ENCODE measurements at places on chromosomes 2 and 18.

DNA sequence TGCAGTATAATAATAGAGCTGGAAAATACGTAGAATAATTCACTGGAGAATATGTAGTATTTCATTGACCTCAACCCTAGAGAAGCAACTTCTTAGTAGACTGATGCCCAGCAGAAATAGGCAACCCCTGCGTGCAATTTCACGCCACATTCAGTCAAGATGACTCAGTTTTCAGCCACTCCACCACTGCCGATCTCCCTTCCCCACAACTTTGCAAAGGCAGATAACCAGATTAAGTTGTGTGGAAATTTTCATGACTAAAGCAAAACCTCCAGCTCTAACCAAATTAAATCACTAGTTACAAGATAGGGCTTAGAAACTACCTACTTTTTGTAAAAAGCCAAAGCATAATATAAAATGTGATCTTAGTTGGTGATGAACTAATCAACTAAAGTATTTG lies 63.3 kb upstream of the STK17B start:
- no peak for DNase-seq

DNA sequence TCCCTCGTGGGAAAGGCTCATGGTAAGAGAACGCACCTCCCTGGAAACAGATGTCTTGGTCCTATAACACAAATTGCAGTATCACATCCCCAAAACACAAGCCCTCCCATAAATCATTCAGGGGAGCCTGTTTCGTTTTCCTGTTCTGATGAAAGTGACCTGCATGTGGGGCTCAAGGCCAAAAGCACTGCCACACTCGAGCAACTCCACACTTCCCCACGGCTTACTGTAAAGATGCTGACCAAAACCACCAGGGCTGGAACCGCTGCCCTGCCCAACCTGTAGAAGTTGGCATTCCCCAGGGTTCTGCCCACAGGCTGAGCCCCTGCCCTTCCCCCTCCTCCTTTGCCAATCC lies 139.7 kb downstream of the BCL11A start:
- no peak for DNase-seq

DNA sequence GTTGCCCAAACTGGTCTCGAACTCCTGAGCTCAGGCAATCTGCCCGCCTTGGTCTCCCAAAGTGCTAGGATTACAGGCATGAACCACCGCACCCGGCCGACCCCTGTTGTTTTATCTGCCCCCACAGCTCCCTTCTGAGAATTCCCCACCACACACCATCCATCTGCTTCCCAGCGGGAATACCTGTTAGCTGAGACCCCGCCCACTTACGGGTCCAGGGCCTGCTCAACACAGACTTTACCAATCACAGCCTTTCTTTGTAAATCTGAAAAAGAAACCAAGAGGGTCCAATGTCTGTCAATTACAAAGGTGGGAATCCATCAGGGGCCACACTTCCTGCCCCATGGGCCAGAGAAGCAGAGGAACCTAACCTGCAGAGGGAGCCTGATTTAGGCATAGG lies 14.2 kb upstream of the CABLES1 start:
- no peak for DNase-seq

DNA sequence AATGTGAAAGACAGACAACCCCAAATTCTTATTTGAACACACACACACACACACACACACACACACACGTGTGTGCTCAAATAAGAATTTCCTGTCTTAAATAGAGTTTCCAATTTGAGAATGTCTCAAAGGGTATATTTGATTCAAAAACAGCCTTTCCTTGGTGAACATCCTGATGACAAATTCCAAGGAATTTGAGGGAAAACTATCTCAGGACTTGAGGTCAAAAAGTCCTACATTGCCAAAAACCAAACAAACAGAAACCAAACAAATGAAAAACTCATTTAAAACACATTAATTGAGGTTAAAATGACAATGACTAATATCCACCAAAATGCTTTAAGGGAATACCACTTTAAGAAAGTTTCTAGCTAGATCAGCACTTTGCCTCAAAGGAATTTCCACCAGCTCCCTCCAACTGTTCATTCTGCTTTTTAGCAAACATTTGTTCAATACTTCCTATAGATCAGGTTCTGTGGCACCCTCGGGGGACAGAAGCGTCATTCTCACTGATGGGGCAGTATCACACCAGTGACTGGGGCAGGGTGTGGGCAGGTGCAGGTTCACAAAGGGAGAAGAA lies 232.1 kb upstream of the TRIB2 start:
- no peak for DNase-seq

- no peak for DNase-seq
Measured at GRCh38 chr2:181907057-181907456, 15.5 kb downstream of the ITPRID2 start.

DNA sequence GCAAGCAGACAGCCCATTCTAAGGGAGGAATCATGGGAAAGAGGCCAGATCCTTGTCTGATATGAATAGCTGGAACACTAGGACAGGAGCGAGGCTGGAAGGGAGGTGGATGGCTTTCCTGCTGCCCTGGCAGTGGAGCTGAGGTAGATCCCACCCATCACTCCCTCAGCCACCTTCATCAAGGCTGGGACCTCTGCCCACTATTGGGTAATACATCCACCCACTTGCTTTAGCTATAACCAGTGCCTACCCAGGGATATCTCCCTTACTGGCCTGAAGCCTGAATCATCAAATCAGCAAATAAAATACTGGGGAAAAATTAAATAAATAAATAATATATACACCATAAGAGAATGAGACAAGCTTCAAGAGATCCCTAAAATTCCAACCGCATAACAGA lies 183.2 kb upstream of the KYNU start:
- DNase-seq: no peak

DNA sequence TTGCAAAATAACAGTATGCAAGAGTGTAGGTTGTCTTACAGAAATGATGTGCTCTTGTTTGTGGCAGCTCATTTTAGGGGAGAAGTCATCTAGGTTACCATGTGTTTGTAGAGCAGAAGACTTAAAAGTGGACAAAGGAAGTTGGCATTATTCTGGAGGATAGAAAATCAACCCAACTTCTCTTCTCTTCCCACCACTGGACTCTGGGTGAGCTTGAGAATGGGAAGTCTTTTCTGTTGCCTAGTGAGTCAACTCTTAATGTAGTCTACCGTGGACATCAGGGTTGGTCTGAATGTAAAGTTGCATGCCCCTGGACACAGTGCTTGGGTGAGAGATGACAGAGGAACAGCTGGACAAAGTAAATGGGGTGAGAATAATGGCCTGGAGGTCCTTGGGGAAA lies 98.3 kb downstream of the FMNL2 start:
- DNase-seq: no peak

- DNase-seq: no peak
Measured at GRCh38 chr2:112730791-112731190, 10.0 kb downstream of the NT5DC4 start.

DNA sequence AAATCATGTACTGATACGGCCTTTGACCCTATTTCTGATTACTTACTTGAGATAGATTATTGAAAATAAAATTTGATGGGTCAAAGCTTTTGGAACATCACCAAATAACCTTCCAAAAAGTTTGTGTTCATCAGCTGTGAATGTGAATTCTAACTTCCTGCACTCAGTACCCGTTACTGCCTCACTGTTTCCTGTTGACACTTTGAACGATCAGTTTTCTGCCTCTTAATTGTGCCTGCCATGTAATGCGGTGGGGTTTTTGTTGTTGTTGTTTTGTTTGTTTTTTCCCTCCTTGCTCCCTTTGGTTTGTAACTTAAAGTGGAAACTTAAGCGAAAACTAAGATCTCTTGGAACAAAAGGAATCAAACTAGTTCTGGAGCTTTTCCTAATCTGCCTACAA lies 18.9 kb downstream of the ATG16L1 start:
- no peak for DNase-seq

DNA sequence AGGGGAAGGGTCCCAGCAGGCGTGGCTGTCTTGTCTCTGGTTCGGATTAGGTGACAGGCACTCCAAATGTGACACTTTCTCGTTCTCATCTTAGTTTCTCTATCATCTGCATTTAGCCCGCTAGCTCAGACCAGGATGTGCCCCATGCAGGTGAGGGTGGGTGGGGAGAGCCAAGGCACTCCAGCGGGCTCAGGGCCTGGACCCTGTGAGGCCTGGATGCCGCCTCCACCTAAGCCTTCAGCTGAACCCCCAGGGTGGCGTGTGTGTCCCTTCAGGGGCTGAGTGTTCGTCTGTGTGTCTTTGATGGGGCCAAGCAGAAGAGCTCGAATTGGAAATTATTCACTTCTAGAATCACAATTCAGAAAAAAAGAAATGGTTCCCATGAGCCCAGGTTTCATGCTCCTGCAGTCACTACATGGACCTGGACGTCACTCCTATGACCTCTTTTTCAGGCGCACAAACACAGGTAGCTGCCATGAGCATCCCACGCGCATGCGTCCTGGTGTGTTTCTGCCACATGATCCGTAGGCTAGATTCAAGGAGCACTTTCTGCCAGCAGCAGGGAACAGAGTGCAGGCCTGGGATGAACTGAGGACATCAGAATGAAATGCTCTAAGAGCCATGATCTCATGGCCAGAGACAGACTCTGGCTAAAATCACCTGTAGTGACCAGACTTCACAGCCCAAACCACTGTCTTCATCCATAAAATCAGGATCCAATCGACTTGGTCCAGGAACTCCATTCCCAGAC lies 25.8 kb downstream of the CIDEA start:
- DNase-seq: no peak

- no peak for DNase-seq
Measured at GRCh38 chr2:117794668-117795067, 19.8 kb upstream of the DDX18 start.

- no peak for DNase-seq
Measured at GRCh38 chr2:8617048-8617447, 64.8 kb upstream of the ID2 start.

- no peak for DNase-seq
Measured at GRCh38 chr18:76697441-76697901, 124.9 kb upstream of the ZNF236 start.

DNA sequence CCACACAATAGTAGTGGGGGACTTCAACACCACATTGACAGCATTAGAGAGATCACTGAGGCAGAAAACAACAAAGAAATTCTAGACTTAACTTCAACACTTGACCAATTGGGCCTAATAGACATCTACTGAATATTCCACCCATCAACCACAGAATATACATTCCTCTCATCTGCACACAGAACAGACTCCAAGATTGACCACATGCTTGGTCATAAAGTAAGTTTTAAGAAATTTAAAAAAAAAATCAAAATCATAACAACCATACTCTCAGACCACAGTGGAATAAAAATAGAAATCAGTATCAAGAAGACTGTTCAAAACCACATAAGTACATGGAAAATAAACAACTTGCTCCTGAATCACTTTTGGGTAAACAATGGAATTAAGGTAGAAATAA lies 9.0 kb upstream of the FLACC1 start:
- no peak for DNase-seq

- no peak for DNase-seq
Measured at GRCh38 chr2:207284556-207285472, 119.1 kb upstream of the KLF7 start.

DNA sequence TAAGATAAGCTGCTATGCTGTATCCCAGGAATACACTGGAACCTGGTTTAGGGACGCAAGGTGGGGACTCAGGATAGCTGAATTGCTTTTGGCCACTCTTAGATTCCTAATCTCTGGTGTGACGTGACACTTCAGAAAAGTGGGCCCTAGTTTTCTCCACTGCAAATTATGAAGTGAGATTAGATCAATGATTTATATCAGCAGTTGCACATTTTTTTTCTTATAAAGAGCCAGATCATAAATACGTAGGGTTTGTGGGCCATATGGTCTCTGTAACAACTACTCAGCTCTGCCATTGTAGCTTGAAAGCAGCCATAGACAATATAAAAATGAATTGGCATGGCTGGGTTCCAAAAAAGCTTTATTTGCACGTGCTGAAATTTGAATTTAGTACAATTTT lies 85.4 kb upstream of the CPO start:
- DNase-seq: no peak

DNA sequence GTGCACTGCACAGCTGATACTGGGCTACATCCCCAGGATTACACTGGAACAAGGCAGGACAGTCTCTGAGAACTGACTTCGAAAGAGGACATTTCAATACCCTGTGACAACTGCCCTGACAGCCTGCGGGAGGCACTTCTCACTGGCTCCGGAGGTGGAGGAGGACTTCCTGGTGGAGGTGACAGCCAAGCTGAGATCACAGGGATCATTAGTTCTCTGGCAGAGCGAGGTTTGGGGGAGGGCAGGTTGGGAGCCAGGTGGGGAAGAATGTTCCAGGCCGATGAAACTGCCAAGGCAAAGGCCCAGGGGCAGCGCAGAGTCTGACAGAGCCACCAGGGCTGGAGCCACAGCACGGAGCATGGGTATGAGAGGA lies 28.0 kb upstream of the NPAS2 start:
- DNase-seq: no peak

GRCh38 chr2:16050261-16050907 lies 110.0 kb downstream of the MYCN start:
- no peak for DNase-seq

- no peak for DNase-seq
Measured at GRCh38 chr2:164599954-164600589, 21.2 kb downstream of the GRB14 start.

DNA sequence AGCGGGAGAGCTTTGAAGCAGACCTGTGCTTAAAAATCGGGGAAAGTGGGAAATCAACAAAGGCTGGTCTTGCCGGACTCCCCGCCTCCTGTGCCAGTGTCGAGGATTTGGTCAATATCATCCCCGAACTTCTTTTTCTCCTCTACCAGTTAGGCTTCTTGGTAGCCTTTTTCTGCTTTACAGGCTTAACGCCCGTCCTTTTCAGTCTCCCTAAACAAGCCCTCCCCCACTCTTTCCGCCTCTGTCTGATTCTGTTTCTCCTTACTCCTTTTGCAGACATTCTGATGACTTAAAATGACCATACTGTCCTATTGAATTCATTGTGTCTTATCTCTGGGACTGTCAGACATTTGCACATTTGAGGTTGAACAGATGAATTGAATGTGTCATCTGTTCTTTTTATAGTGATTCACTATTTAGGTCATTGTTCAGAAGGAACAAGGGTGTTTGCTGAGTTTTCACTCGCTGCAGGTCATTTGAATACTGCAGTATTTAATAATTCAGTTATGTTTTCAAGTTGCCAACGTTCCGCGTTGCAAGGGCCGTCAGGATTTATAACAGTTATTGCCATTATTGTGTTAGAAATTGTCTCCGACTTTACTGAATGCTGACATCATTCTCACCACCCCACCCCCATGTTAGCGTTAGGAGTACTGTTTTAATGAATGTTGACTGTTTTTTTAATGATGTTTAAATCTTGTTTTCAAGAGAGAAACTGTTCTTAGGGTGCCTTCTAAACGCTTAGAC lies 1.1 kb downstream of the ITGAV start:
- no peak for DNase-seq

DNA sequence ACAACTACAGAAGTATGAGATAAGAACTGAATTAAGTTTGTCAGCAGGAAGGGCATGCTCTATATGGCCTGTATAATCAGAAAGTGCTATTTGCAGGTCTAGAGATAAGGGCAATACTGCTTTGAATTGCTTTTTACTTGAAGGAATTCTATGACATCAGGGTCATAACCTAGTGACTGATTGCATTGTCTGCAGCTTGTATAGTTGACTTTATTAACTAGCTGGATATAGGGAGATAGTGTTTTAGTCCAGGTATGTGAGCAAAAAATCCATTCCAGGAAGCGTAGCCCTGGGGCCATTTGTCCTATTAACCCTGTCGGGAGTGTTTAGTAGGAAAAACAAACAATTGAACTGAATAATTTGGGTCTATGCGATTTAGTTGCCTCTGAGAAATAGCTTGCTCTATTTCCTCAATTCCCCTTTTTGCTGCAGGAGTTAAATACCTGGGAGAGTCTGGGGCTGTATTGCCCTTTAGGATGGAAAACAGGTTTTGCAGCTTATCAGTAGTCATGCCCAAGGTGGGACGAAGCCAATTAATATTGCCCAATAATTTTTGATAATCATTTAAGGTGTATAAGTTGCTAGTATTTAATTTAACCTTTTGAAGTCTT lies 30.0 kb downstream of the HTR2B start:
- no peak for DNase-seq

- DNase-seq: no peak
Measured at GRCh38 chr2:41194230-41194629, 742.3 kb upstream of the SLC8A1 start.

All from stimulated activated CD4-positive, alpha-beta T cell treated with anti-CD3 and anti-CD28 coated beads, TNF-alpha, amount 100 ng/mL, for 4 hours (primary cell).